SK-N-SH (cell line): ENCODE measurements at places on chromosomes 4 and X. TPM values are rescaled to one million over a fixed set of nuclear protein-coding genes. Genes with fewer than 3 reads are reported as not detected.

Gene SPATA18
- polyA plus RNA-seq = 0.84 and 1.2 TPM in 2 replicates

Gene RAB39B
- polyA plus RNA-seq = 1.3 and 1.6 TPM in 2 replicates

Gene TMEM184C
- 17.5 and 22.8 TPM in 2 replicates for polyA plus RNA-seq

Gene FRAS1
- 8.3 and 11.0 TPM in 2 replicates for polyA plus RNA-seq

Gene BST1
- 7.3 and 8.3 TPM in 2 replicates for polyA plus RNA-seq

Gene XPNPEP2
- 0.19 and 0.21 TPM in 2 replicates for polyA plus RNA-seq

Gene GYPE
- polyA plus RNA-seq = 0.74 and 1.2 TPM in 2 replicates
